ENCODE measurements at places on chromosomes 16 and 17.

- DNase-seq = no peak
These were observed 26.7 kb upstream of the MED13 start for GRCh38 chr17:62091804-62092203.

DNA sequence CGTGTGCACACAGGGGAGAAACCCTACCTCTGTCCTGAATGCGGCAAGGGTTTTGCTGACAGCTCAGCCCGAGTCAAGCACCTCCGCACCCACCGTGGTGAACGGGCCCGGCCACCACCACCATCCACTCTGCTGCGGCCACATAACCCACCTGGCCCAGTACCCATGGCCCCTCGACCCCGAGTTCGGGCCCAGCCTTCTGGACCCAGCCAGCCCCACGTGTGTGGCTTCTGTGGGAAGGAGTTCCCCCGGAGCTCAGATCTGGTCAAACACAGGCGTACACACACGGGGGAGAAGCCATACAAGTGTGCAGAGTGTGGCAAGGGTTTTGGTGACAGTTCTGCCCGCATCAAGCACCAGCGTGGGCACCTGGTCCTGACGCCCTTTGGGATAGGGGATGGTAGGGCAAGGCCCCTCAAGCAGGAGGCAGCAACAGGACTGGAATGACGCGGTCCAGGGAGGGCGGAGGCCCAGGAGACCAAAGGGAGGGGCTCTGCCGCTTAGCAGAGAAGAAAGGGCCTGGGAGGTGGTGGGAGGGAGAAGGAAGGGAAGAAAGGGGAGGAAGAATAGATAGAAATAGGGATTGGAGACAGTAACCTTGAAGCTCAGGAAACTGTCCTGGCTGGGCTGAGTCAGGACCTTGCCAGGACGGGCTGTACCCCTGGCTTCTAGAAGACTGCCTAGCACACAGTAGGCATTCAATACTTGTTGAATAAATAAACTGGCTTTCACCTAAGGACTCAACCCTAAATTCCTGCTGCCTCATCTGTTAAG is 3.6 kb downstream of the ZNF48 start:
- no peak for DNase-seq

DNA sequence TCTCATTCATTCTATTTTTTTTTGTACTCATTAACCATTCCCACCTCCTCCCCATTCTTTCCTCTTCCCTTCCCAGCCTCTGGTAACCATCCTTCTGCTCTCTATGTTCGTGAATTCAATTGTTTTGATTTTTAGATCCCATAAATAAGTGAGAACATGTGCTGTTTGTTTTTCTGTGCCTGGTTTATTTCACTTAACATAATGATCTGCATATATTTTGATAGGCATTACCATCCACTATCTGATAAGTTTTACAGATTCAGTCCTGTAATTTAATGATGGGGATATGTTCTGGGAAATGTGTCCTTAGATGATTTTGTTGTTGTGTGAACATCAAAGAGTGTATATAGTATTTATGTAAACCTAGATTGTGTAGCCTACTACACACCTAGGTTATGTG is 77.5 kb upstream of the CPHXL start:
- DNase-seq = no peak

DNA sequence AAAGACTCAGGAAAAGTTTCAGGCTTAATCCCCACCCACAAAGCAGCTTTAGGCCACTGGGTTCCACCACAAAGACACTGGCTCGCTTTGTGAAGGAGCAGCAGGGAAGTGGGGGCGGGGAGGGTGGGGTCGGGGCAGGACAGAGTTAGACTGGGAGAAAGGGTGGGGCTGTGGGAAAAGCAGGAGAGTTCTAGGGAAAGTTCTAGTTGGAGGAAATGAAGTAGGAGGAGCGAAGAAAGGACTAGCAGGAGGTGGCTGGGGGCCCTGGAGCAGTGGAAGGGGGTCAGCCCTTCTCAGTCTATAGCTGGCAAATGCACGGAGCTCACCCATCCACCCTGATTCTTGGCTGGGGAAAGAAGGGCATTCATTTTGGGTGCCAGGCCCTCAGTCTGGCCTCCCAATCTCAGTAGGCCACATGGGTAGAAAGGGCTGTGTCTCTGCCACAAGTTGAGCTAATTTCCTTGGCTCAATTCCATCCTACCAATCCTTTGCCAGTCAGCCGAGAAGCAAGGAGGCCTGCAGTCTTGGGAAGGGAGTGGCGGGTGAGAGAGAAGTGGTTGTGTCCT is 4.6 kb downstream of the INPP5K start:
- DNase-seq = peak; percentile 86

GRCh38 chr17:5000237-5000639 is 2.5 kb downstream of the KIF1C start:
- no peak for DNase-seq

DNA sequence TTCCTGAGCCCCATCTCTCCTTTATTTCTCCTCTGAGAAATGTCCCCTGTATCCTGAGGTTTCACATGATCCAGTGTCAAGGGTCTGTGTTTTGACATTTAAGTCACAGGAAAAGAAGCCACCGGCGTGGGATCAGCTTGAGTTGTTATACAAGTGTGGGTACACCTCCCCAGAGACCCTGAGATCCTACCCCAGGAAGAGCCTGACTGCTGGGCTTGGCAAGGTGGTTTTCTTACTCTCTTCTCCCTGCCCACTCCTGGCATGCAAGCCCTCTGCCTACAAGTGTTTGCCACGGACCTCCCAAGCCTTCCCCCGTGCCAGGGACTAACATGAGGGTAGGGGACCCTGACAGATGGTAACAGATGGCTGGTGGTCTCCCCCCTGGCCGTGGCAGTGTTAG is 2.8 kb upstream of the ARHGAP27 start:
- no peak for DNase-seq

- no peak for DNase-seq
These were observed 9.8 kb downstream of the SARM1 start for GRCh38 chr17:28381141-28381825.

DNA sequence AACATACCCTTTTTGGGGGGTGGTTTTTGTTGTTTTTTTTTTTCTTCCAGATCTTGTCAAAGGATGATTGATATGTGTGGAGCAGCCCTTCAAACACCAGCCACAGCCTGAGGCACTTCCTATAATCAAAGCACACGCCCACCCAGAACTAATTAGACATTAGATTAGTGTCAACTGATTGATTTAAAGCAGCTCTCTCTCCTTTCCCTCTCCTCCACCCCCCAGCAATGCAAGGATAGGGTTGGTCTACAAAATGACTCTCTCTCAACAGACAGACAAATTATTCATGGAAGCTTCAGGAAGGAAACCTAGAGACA is 250.3 kb upstream of the SOX9 start:
- DNase-seq = peak; percentile 1

GRCh38 chr17:56637254-56637653 is 43.8 kb downstream of the NOG start:
- DNase-seq = no peak

DNA sequence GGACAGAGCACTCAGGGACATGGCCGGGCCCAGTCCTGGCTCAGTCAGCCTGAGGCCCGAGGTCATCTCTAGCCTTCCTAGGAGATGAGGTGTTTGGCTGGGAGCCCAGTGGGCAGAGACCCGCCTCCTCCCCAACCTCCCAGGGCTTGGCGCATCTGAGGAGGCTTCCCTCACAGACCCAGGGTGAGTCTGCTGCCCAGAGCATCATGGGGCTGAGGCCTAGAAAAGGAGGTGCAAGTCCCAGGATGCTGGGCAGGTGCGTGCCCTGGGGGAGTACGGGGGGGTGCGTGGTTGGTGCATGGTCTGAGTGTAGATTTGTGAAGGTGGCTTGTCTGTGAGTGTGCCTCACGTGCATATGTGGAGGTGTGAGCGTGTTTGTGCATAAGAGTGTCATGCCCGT is 4.7 kb downstream of the PDE6G start:
- peak; percentile 28 for DNase-seq

DNA sequence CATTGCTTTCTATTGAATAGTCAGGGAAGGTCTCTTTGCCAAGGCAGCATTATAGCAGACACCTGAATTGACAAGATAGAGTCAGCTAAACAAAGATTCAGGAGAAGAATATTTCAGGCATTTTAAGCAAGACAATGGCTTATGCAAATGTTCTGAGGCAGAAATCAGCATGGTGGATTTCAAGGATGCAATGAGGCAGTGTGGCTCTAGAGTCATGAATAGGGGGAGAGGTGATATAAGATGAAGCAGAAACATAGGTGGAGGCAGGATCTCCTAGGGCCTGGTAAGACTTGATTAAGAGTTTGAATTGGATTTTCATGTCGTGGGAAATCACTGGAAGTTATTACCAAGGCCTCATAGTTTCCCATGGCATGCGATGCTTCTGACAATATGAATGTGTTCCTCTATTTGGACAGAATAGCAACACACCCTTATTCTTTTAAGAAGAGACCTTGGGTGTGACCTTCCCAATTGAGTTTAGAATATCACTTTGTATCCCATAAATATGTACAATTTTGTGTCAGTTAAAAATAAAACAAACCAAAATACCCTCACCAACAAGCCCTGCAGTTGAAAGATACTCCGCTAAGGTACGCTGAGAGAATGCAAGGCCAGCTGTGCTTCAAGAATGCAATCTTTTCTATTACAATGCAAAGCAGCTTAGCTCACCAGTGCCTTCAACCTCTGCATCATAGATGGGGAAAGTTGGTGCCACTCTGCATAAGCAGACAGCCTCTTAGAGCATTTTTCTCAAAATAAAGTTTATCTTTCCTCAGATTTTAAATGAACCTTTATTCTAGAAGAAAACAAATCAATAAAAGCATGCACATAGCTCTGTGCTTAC is 139.6 kb upstream of the SALL1 start:
- no peak for DNase-seq

GRCh38 chr16:1537763-1538289 is 4.4 kb downstream of the TMEM204 start:
- DNase-seq = no peak

GRCh38 chr17:76953066-76953465 is 84.9 kb downstream of the MGAT5B start:
- no peak for DNase-seq

- no peak for DNase-seq
These were observed 11.5 kb downstream of the CDH13 start for GRCh38 chr16:82638095-82638798.

DNA sequence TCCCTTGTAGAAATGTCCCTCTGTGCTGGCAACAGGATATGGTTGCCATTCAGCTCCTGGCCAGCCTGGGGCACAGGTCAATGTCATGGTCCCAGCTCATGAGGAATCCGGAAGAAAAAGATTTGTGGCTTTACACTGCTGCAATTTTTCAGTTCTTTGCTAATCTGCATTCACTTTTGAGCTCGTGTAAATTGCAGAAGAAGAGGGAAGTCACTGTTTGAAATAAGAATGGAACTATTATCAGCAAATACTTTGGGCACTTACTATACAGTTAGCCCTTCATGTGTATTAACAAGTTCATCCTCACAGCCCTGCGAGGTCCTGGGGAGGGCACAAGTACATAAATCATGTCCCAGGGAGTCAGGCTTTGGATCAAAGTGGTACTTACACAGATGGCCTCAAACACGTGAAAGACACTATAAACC is 14.2 kb downstream of the SLC47A2 start:
- DNase-seq = peak; percentile 81

DNA sequence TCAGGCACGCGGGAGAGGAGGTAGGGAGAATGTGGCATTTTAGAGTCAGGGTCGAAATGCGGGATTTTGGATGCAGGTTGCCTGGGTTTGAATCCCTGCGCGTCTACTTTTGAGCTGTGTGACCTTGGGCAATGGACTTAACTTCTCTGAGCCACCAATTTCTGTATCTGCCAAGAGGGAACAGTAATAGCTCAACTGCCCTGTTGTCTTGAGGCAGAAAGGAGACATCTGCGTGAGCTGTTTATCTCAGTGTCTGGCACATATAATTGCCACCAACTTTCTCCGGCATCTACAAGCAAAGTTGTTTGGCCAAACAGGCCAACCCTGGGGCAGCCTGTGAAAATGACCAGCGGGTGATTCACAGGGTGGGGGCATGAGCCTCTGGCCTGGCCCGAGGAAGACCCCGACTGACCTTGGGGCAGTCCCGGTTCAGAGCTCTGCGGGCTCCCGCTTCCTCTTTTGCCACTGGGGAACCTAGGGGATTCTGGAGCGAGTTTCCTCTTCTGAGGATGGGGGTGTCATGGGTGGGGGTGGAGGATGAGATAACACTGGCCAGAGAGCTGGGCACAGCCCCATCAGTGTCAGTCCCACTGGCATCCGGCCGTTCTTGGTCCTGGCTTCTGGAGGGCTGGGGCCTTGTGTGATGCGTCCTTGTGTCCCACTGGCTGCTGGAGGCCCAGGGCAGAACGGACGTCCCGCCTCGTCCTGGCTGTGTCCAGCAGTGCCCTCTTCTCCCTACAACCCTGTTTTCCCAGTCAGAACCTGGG is 1.3 kb downstream of the SNN start:
- no peak for DNase-seq

DNA sequence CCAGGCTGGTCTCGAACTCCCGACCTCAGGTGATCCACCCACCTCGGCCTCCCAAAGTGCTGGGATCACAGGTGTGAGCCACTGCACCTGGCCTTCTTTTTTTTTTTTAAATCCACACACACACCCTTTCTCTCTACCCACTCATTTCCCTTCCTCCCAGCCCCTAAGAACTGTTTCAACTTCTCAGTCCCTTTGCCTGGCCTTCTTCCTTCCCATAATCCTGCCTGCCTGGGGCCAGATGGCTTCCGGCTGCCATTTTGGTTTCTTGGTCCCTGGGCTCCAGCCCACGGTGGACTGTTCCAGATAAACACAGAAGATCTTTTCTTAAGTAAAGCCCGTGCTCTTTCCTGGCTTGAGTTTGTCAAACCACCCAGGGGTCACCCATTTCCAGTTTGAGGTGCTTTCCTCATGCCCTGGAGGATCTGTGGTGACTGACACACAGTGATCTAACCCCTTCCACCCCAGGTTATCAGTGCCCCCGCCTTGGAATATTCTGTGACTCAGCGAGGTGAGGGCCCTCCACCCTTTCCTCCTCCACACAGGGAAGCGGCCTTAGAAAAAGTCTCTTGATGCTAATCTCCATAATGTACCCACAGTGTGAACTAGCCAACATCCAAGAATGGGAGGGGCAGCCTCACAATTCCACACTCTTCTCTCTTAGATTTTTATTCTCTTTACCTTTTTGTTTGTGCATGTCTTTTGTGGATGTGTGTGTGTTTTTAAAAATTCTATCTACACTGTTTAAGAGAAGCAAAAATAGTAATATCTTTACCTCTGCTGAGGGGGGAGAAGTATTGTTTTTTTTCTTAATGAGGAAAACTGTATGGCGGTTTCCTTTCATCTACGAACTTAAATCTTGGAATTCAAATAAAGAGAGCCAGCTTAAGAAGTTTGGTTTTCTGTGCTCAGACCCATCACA is 60.0 kb downstream of the CRISPLD2 start:
- no peak for DNase-seq

DNA sequence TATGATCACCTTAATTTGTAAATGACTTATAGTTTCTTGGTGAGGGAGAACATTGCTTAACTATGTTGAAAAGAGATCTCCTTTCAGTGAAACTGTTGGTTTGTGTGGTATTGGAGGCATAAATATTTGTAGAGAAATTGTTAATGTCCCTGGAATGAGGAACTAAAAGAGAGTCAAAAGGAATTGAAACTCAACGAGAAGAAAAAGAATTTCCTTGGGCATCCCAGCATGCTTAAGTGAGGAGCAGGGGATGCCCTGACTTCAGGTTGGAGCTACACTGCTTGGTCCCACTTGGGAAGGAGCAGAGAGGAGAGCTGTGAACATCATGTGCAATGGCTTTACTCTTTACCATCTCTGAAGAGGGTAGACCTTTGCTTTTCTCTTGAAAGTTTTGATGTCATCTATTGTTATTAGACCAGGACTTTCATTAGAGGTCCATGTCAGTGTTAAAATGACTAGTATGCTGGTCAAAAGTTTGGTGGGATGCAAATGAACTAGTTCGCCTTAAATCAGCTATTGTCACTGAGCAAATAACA is 21.7 kb downstream of the KRT23 start:
- DNase-seq = no peak

- DNase-seq = no peak
These were observed 83.5 kb downstream of the XYLT1 start for GRCh38 chr16:17387256-17387655.
